Epithelial cell of proximal tubule (primary cell): ENCODE measurements at places on chromosomes 12 and 14. TPM values are rescaled to one million over a fixed set of nuclear protein-coding genes. Genes with fewer than 3 reads are reported as not detected.

DNA sequence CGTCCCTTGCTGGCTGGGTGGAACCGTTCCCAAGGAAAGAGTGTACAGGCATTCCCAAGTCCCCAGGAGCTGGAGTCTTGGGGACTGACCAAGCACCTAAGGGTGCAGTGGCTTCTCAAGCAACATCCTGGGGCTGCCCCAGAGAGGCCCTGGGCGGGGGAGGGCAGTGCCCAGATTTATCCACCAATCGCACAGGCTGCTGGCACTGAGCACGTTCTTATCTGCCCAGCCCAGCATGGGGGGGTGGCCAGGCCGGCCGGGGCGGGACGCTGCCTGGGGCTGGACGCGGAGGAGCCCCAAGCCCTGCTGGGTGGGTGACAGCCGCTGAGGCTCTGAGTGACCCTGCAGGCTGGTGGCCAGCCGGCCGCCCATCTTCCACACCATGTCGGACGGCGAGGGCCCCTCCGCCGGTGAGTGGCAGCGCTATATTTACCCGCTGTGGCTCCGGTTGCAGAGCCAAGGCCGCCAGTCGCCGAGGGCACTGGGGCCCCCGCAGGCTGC lies 53.4 kb downstream of the CYP46A1 start:
- no peak for DNase-seq

GRCh38 chr14:60166142-60166541 lies 944 bp upstream of the DHRS7 start:
- DNase-seq: no peak

DNA sequence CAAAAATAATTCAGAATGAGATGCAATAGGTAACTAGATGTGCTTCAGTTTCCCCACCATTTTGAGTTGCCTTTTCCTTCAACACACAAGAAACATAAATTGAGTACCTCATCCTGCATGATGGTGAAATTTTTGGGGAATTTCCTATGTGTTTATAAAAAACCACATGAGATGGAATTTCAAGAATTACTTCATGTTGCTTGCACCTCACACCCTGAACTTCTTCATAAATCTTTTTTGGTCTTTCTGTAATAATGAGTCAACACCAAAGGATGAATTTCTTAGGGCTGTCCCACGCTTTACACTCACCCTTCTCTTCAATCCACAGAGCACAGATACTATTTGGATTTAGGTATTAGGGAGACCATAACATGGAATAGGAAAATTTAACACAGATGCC lies 22.6 kb upstream of the LUM start:
- no peak for DNase-seq

DNA sequence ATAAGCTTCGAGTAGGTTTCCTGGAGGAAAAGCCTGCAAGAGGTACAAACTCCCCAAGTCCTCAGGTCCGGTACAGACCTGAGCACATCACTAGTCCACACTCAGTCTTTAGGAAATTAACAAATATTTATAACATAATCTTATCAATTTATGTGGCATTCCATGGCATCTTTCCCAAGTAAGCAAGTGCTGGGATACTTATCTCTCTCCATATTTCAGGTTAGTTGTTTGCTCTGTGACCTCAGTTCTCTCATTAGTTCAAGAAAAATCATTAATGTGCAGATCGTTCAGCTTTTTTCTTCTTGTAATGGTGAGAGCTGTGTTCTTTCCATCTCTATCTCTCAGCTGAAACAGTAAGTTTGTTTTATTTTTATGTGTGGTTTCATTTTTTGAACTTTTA lies 34.7 kb downstream of the SPATA7 start:
- DNase-seq: no peak

DNA sequence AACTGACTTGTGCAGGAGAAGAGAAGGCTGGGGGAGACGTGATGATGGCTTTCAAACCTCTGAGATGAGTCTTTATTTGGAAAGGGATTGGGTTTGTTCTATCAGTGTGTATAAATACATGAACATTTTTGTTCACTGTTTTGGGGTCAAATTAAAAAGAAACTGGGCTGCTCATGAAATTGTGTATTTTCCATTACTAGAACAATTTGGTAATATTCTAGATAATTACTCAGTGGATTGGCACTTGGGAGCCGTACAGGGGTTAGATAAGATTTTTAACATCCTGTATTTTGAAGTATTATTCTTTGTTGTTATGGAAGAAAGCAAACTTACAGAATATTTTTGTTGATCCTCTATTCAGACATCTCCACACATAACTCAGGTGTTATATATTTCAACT lies 340.6 kb downstream of the PRKD1 start:
- DNase-seq: no peak

DNA sequence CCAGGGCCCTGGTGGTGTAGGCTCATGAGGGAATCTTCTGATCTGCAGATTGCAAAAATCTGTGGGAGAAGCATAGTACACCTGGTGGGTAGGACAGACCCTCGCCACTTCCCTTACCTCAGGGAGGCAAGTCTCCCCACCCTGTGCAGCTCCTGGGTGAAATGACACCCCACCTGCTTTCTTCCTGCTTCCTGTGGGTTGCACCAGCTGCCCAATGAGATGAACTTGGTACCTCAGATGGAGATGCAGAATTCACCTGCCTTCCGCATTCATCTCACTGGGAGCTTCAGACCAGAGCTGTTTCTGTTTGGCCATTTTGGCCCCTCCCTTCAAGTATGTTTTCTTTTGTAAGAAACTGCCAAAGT lies 4.7 kb downstream of the CLEC2D start:
- DNase-seq: no peak

- peak; percentile 2 for DNase-seq
Measured at GRCh38 chr14:50619569-50620141, 48.5 kb downstream of the SAV1 start.

MIPOL1 gene
- total RNA-seq: 5.7 and 6.7 TPM in 2 replicates

ACACB gene
- total RNA-seq: 1.3 and 26.5 TPM in 2 replicates

TMEM63C gene
- total RNA-seq: under 0.01 and 0.35 TPM in 2 replicates

SERPINA10 gene
- total RNA-seq: not detected in 2 replicates
